A673 (cell line): ENCODE measurements at places on chromosomes 1 and 21.

GRCh38 chr1:165011991-165012531 is 344.5 kb downstream of the LMX1A start:
- no peak for DNase-seq

GRCh38 chr1:24900985-24901781 is 28.9 kb downstream of the RUNX3 start:
- no peak for DNase-seq

DNA sequence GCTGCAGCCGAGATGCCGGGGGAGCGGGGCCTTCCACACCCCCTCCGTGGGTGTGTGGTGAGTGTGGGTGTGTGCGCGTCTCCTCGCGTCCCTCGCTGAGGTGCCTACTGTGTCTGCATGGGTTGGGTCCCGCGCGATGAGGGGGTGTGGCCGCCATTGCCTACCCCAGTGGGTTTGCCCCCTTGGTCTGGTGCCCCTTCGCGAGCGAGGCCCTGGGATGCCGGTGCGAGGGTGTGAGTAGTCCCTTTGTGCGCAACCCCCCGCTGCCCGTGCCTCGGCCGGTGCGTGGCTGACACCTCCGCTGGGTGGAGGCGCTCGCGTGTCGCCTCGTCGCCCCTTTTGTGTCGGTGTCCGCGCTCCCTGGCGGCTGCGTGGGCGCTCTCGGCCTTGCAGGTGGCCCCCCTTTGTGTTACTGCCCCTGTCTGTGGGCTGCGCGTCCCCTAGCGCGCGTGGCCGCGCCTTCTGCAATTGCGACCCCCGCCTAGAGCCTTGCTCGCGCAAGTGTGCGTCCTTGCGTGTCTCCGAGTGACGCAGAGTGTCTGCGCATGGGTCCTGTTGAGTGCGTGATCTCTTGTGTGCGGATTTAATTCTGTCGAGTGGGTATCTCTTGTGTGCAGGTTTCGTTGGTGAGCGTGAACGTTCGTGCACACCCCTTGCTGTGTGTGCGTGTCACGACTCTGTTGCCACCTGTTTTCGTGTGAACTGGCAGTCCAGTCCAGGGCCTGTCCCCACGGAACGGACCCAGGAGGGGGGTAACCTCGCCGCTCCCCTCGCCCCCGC is 553 bp downstream of the TTC3 start:
- peak; percentile 56 for DNase-seq

DNA sequence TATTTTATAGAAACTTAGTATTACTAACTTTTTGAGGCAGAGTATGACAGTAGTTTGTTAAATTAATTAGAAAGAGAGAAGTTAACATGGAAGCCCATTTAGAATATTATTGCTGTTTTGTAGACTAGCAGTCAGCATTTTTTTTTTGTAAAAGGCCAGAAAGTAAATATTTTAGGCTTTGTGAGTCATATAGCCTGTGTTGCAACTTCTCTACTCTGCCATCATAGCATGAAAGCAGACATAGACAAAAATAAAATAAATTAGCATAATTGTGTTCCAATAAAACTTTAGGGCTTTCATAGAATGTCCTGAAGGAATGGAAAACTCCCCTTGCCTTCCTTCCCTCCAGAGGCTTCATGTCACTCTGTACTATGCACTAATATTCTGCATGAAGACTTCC is 12.3 kb upstream of the RGS4 start:
- DNase-seq = peak; percentile 64

- no peak for DNase-seq
These were observed 145.2 kb downstream of the ADSS2 start for GRCh38 chr1:244306544-244306943.

GRCh38 chr1:63691701-63692425 is 82.0 kb upstream of the ROR1 start:
- DNase-seq = peak; percentile 88

- peak; percentile 17 for DNase-seq
These were observed 41.0 kb upstream of the HAO2 start for GRCh38 chr1:119327450-119328155.

DNA sequence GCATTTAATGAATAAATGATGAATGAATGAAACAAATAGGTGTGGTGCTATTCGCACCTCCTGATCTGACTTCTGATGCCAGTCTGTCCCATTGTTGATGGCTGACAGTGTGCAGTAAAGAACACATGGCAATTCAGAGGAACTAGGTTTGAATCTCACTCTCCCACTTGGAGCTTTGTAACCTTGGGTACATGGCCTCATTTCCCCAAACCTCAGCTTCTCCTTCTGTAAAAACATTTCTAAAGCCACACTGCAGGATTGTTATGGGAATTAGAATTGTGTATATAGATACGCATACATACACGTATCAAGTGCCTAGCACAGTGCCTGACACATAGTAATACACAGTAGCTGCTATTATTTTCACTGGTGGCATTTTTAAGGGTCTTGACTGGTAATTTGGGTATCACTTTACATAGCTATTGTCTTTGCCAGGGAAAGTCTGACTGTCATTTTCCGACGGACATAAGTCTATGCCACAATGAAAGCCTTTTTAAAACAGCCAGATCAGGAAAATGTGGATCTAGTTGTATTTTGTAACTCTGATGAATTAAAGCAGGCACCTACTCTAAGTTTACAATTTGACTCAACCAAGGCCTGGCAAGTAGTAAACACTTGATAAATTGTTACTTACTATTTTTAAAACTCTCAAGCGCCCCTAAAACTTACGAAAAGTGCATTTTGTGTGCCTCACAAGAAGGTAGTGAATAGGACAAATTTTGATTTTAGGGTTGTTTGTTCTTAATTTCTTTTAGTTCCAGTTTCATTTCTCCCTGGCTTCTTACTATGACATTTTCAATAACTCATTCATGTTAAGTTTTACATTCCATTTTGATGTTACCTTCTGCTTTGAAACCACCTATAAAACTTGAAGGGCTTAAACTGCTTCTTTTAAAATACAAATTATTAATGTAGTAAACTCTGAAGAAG is 164.4 kb downstream of the SDCCAG8 start:
- DNase-seq = no peak

DNA sequence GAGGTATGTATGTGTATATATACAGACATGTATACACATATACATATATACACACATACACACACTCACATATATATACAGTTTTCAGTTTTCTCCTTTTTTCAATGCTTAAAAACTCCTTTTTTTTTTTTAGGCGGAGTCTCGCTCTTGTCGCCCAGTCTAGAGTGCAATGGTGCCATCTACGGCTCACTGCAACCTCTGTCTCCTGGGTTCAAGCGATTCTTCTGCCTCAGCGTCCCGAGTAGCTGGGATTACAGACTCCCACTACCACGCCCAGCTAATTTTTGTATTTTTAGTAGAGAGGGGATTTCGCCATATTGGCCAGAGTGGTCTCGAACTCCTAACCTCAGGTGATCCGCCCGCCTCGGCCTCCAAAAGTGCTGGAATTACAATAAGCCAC is 27.0 kb downstream of the STYXL2 start:
- no peak for DNase-seq

DNA sequence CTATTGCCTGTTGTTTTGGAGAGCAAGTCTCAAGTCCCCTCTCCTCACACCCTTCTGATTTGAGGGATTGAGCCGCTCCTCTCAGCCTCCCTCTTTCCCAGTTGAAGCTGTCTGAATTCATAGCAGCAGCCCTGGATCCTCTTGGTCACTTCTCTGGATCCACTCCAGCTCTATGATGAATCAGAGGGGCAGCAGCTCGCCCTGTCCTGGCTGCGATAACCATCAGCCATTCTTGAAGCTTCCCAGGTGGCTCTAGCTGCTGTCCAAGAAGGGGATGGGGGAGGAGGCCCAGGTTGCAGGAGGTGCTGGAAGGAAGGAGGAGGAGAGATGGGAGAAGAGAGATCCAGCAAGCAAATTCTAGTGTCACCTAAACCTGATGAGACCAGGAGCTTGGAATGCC is 31.3 kb downstream of the WNT4 start:
- no peak for DNase-seq

DNA sequence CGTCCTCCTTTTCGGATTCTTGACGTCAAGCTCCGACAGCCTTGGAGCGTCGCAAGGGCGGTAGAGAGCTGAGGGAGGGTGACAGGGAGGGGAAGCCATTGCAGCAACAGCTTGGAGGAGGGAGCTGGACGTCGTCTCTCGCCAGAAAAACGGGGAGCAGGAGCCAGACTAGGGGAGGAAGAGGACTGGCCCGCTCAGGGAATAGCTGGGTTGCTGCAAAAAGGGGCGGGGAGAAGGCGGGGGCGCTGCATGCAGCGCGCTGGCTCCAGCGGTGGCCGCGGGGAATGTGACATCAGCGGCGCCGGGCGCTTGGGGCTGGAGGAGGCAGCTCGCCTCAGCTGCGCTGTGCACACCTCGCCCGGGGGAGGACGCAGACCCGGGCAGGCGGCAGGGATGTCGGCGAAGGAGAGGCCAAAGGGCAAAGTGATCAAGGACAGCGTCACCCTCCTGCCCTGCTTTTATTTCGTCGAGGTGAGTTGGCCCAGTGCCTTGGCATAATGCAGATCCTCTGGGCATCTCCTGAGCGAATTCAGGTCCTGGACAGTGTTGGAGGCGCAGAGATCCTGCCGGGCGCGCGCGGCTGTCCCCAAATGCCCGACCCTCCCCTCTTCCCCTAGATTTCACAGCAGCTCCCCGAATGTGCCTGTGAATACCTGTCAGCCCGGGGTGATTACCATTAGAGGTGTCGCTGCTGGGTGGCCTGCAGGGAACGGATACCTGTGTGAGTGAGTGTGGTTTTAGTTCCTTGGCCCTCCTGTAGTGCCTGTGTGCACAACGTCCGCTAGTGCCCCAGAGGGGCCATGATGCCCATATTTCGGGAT is at the start of gene PLPPR4:
Gene PLPPR4 (plus strand): TSS at position 292 of the 821 bp plus-strand sequence. CDS start 102 bp downstream, at position 394.
- DNase-seq = peak; percentile 32

- no peak for DNase-seq
These were observed 12.4 kb downstream of the LMNA start for GRCh38 chr1:156126630-156127534.

- DNase-seq = no peak
These were observed 115.8 kb downstream of the DSCAM start for GRCh38 chr21:40731206-40731605.

DNA sequence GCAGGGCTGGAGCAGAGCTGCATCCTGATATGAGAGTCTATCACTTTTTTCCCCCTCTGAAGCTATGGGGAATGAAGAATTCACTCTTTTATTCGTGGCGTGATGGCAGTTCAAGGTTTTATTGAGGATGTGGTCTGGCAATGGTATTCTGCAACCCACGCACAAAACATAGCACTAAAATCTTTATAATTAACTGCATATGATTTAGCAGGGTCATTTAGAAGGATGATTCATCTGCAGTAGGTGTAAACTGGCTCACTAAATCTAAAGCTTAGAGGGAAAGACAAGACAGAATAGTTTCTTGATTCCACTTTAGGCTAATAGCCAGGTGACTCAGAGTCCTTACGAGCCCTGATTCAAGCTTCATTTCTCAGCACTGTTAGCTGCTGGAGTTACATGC is 25.0 kb upstream of the CHRM3 start:
- DNase-seq = peak; percentile 12

DNA sequence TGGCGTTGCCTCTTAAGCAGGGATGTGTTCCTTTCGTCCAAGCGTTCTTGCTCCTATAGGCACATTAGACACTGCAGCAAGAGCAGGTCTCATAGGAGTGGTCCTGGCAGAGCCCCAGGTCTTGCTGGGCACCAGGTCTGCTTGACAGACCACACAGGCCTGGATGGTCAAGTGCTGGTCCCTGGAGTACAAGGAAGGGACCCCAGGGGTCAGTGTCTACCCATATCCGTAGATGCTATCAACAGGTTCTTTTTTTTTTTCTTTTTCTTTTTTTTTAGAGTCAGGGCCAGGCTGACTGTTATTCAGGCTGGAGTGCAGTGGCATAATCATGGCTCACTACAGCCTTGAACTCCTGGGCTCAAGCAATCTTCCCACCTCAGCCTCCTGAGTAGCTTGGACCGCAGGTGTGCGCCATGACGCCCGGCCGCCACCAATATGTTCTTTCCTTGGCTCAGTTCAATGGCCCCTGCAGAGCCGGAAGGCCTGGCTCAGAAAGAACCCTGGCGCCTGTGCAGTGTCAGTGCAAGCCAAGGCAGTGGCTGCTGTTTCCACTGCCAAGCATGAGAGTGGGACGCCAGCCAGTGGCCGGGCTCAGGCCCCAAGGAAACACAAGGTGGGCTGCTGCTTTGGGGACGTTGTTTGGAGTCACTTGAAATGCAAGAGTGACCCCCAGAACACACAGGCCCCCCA is 10.0 kb upstream of the TNFRSF8 start:
- no peak for DNase-seq

DNA sequence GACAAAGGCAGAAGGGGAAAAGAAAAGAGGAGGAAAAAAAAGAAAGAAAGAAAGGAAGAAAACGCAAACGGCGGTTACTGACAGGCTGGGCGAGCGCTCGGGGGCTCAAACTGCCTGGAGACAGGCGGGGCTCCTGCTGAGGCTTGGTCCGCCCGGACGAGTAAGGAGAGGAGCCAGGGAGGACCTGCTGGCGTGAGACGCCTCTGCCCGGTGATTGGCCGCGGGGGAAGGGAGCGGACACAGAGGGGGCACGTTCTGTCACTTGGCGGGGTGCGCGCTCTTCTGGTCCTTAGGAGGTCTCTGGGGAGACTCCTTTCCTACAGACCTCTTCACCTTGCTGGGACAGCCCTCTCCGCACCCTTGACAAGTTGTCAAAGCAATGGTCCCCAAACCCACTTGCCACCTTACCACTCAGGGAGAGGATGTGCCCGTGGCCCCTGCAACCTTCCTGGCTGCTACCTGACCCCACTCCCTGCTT is 791 bp upstream of the PIK3R3 start:
- no peak for DNase-seq

GRCh38 chr1:147567594-147568381 is 26.5 kb downstream of the BCL9 start:
- no peak for DNase-seq

- no peak for DNase-seq
These were observed 39.3 kb upstream of the ERRFI1 start for GRCh38 chr1:8065369-8065768.

GRCh38 chr1:79005945-79006344 is 585 bp downstream of the ADGRL4 start:
- no peak for DNase-seq

DNA sequence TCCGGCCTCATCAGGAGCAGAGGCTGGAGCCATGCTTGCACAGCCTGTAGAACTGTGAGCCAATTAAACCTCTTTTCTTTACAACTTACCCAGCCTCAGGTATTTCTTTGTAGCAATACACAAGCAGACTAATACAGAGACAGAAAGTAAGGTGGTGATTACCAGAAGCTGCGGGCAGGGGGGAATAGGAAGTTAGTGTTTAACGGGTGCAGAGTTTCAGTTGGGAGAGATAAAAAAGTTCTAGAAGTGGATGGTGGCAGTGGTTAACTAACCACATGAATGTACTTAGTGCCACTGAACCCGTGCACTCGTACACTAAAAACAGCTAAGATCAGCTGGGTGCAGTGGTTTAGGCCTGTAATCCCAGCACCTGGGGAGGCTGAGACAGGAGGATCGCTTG is 80.4 kb upstream of the TARDBP start:
- no peak for DNase-seq

- DNase-seq = no peak
These were observed at the start of gene SELENBP1 for GRCh38 chr1:151372058-151372934. Gene SELENBP1 (minus strand): TSS chr1:151372705. CDS start chr1:151372641, 64 bp downstream.

GRCh38 chr1:96633695-96634094 is 87.9 kb upstream of the PTBP2 start:
- DNase-seq = no peak
